ENCODE measurements at places on chromosomes 7 and 10. TPM values are rescaled to one million over a fixed set of nuclear protein-coding genes. Genes with fewer than 3 reads are reported as not detected.

CAMK2B gene
- total RNA-seq: 2.7 TPM

ADCY1 gene
- total RNA-seq: 0.26 TPM

NEUROD6 gene
- total RNA-seq: not detected

SLC16A12 gene
- 0.66 TPM for total RNA-seq

MYOZ1 gene
- total RNA-seq: not detected

AKR1B15 gene
- not detected for total RNA-seq
